ENCODE measurements at places on chromosomes 7 and 10.
A peak's percentile ranks its signal among the peaks of the same experiment; 100 is the strongest.

- no peaks in the 10 kb centered on the region for H3K27me3 ChIP-seq
- H3K36me3 ChIP-seq, result peaks cover 21% of the 10 kb centered on the region
- H3K27ac ChIP-seq, result peak overlapping the region; percentile 41
- peaks cover 8% of the 10 kb centered on the region for H3K4me1 ChIP-seq
- no peak overlapping the region for H3K4me3 ChIP-seq
- DNase-seq, result no peak
These were observed 46.9 kb downstream of the ATE1 start for GRCh38 chr10:121880895-121881294.

- no peak overlapping the region for H3K27ac ChIP-seq
- no peaks in the 10 kb centered on the region for H3K27me3 ChIP-seq
- no peaks in the 10 kb centered on the region for H3K4me1 ChIP-seq
These were observed 4.1 kb upstream of the LIPN start for GRCh38 chr10:88755753-88756152.

DNA sequence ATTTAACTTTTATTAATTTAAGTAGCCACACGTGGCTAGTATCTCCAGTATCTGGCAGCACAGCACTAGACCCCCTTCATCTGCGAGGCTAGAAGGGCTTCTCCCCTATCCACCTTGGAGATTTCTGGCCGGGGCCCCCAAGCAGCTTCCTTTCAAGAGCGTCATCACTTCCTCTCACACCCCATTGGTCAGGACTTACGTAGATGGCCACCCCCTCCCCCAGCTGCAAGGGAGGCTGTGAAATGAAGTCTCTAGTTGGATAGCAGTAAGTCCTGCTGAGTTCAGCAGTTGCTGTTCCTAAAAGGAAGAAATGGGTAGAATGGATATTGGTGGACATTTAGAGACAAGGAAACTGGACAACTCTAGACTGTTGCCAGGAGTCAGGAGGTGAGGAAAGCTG is 33.8 kb upstream of the COMTD1 start:
- peaks cover 2% of the 10 kb centered on the region for H3K4me1 ChIP-seq
- no peak overlapping the region for H3K27ac ChIP-seq
- H3K36me3 ChIP-seq, result no peaks in the 10 kb centered on the region
- peaks cover 3% of the 10 kb centered on the region for H3K27me3 ChIP-seq

DNA sequence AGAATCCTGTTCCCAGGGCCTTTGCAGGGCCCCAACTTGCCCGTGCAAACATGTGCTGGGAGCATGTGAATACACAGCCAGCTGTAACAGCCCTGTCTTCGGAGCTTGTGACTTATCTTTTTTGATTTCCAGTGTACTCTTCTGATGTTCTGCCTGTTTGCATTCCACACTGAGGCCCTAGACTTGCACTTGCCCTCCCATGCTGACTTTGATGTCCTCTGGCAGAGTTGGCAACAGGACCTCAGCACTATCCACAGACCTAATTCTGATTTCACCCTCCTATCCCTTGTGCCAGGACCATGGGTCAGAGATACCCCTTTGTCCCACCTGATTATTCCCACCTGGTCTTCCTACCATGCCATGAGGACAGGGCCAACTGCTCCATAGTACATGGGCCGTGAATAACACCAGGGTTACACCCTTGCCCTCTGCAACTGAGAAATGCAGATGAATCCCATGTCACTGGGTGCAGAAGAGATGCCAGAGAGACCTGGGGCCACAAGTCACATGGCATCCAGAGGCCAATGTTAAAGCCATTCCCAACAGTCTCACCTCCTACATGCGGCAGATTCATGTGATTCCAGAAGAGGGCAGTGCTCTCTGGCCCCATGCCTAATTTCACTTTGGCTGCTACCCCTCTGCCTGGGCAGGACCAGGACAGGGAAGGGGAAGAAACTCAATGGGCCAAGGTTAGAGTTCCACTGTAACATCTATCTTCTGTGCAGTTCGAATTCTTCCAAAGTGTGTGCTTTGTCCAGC is 43.0 kb downstream of the SCRN1 start:
- no peak for DNase-seq
- H3K4me3 ChIP-seq, result no peak overlapping the region
- peaks cover 23% of the 10 kb centered on the region for H3K36me3 ChIP-seq
- H3K4me1 ChIP-seq, result peaks cover 3% of the 10 kb centered on the region
- no peak overlapping the region for H3K27ac ChIP-seq

GRCh38 chr10:1022413-1022812 is 3.2 kb downstream of the IDI2 start:
- no peak overlapping the region for H3K4me3 ChIP-seq
- H3K27ac ChIP-seq, result no peak overlapping the region
- DNase-seq, result no peak
- no peaks in the 10 kb centered on the region for H3K27me3 ChIP-seq
- peaks cover 16% of the 10 kb centered on the region for H3K36me3 ChIP-seq

DNA sequence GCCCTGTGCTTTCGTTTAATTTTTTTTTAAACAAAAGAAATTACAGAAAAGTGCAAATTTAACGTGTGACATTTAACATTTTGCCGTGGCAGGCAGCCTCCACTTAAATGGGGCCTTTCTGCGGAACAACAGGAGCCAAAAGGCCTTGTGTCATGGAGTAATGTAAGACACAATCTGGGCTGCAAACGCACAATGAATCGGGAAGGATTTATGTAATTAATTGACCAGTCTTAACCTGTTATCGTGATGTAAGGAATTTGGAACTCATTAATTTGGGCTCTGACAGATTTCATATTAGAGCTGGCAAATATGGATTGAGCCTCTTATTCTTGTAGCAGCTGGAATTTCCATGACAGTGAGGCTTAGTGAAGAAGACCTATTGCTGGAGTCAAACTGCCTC is 86.4 kb downstream of the SNX10 start:
- no peak overlapping the region for H3K27ac ChIP-seq
- peaks cover 6% of the 10 kb centered on the region for H3K27me3 ChIP-seq
- DNase-seq, result no peak
- no peak overlapping the region for H3K4me3 ChIP-seq
- H3K4me1 ChIP-seq, result peaks cover 17% of the 10 kb centered on the region

DNA sequence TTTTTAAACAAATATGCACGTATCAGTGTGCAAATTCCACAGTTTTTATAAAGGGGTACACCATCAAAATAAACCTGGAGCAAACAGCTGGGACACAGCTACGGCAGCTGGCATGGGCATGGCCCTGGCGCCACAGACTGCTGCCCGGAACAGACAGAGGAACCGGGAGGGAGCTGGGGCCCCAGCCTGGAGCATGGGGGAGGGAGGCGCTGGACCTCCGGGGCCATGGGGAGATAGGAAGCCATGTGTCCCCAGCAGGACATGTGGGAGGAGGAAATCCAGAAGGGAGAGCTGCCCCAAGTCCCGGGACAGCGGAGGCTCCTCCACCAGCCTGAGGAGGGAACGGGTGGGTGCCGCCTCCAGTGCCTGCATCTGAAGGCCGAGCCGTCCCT is 180.1 kb downstream of the MAD1L1 start:
- peaks cover 1% of the 10 kb centered on the region for H3K36me3 ChIP-seq
- no peaks in the 10 kb centered on the region for H3K27me3 ChIP-seq
- no peak overlapping the region for H3K4me3 ChIP-seq
- DNase-seq, result no peak

DNA sequence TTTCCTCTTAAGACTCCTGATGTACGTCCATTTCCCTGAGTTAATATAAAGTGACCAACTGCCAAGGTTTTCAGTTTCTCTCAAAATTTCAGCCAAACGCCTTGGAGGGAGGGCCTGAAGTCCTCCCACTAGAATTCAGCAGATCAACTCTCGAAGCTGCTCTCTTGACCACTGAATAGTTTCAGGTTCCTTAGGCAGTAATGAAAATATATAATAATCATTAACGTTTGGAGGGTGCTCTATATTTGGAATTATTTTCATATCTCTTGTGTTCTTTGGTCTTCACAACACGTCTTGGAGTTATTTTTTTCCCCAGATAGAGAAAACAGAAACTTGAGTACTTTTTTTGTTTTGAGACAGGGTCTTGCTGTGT is 123.6 kb upstream of the SFMBT2 start:
- peaks cover 13% of the 10 kb centered on the region for H3K27me3 ChIP-seq
- no peak overlapping the region for H3K27ac ChIP-seq
- DNase-seq, result no peak
- H3K4me3 ChIP-seq, result no peak overlapping the region

DNA sequence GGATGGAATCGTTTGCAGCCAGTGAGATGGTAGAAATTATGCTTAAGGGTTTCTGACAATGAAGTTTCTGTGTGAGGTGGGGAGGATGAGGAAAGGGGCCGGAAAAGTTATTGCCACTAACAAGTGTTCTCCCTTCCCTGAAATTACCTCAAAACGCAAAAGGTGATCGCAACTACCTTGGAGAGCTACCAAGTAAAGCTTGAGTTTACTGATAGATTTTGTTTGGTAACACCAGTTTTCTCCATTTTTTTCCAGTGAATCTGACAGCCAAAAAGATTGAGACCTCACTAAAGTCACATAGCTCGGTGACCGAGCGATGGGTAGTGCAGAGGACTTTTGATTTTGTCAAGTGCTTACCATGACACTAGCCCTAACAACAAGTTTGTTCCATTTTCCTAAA is 1.6 kb downstream of the SUV39H2 start:
- DNase-seq, result no peak
- peaks cover 4% of the 10 kb centered on the region for H3K36me3 ChIP-seq
- no peaks in the 10 kb centered on the region for H3K27me3 ChIP-seq
- H3K27ac ChIP-seq, result peak overlapping the region; percentile 99

GRCh38 chr7:101629171-101629570 is at the start of gene MYL10:
MYL10 (minus strand) TSS chr7:101629296; CDS start chr7:101629118, 178 bp downstream.
- no peaks in the 10 kb centered on the region for H3K4me1 ChIP-seq
- H3K4me3 ChIP-seq, result no peak within 1 kb of the TSS
- no peaks in the 10 kb centered on the region for H3K36me3 ChIP-seq
- peaks cover 24% of the 10 kb centered on the region for H3K27me3 ChIP-seq

- DNase-seq, result no peak
- H3K27ac ChIP-seq, result no peak overlapping the region
- H3K36me3 ChIP-seq, result no peaks in the 10 kb centered on the region
- H3K27me3 ChIP-seq, result no peaks in the 10 kb centered on the region
- H3K4me3 ChIP-seq, result no peak overlapping the region
These were observed 256.2 kb downstream of the LHFPL3 start for GRCh38 chr7:104584620-104585019.

DNA sequence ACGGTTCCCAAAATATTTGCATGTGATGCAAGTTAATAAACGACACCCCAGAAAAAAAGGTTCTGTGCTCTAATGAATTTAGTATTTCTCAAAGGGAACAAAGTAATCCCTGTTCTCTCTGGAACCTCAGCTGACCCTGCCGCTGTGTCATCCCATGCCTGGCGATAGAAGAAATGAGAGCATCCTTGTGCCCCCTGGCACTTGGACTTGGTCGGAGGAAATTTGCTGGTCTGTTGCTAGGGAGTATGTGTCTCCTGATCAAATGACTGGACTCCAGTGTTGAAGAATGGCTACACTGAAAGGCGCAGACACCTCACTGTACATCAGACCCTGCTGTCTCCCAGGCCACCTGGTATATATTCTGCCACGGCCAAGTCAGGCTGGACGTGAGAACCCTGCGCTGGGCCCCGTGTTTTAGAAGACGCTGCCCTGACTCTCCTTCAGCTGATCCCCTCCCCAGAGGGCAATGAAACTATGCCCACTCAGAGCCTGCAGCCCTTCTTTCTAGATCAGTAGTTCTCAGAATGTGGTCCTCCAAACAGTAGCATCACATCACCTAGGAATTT is 67.2 kb downstream of the THNSL1 start:
- peaks cover 17% of the 10 kb centered on the region for H3K4me1 ChIP-seq
- DNase-seq, result no peak
- H3K27ac ChIP-seq, result no peak overlapping the region
- no peaks in the 10 kb centered on the region for H3K36me3 ChIP-seq

DNA sequence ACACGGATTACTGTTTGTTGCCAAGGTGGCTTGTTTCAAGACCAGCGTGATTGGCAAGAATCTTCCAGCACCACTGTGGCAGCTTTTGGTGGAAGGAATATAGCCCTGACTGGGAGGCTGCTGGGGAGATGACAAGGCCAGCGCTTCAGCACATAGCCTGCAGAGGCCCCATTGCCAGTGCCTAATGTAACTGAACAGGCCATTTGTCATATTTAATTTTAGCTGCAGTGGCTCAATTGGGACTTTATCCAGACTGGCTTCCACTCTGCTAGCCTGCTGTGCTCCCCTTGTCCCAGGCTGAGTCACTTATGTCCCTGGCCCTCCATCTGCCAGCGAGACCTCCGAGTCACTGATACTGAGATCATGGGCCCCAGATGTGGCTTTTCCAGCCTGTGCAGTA is 483.1 kb downstream of the GALNT17 start:
- H3K4me1 ChIP-seq, result peaks cover 14% of the 10 kb centered on the region
- no peaks in the 10 kb centered on the region for H3K36me3 ChIP-seq
- H3K27ac ChIP-seq, result no peak overlapping the region
- no peak overlapping the region for H3K4me3 ChIP-seq
- DNase-seq, result no peak

DNA sequence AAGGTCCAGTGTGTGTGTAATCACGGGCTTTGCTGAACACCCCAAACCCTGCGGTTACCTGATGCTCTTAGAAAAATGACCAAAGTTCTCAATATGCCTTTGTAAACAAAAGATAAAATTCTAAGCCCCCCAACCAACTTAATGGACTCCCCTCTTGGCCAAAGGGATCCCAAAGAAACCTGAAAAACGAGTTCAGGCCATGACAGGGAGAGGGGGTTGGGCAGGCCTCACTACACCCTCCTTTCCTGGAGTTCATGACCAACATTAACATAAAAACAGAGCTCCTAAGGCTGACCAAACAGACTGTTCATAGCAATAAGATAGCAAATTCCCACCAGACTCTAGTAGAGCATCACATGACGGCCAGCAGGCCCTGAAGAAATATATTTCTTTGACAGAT is 3.0 kb upstream of the VIPR2 start:
- H3K4me1 ChIP-seq, result peaks cover 6% of the 10 kb centered on the region
- H3K27me3 ChIP-seq, result peaks cover 43% of the 10 kb centered on the region
- no peaks in the 10 kb centered on the region for H3K36me3 ChIP-seq
- H3K4me3 ChIP-seq, result no peak overlapping the region
- no peak overlapping the region for H3K27ac ChIP-seq

DNA sequence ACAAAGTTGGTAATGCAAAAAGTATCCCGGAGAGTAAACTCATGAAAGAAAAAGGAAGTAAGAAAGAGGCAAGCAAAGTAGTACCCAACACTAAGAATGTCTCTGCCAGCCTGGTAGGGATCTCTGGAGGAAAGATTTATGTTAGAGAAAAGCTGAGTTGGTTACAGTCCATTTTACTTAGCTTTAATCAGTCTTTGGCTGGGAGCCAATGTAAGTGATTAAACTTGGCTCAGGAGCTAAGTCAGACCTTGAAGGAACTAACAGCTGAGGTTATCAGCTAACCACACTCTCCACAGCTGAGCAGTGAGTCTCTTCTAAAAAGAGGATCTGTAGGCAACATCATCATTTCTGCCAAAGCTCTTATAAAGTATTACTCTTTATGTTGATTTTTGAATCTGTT is 148.0 kb downstream of the ANKRD7 start:
- DNase-seq, result no peak
- no peak overlapping the region for H3K27ac ChIP-seq
- no peaks in the 10 kb centered on the region for H3K36me3 ChIP-seq
- H3K4me3 ChIP-seq, result no peak overlapping the region
- H3K27me3 ChIP-seq, result no peaks in the 10 kb centered on the region
- no peaks in the 10 kb centered on the region for H3K4me1 ChIP-seq

- H3K36me3 ChIP-seq, result peaks cover 4% of the 10 kb centered on the region
- no peak overlapping the region for H3K27ac ChIP-seq
- no peak overlapping the region for H3K4me3 ChIP-seq
- peaks cover 9% of the 10 kb centered on the region for H3K27me3 ChIP-seq
These were observed 99.2 kb downstream of the ATXN7L1 start for GRCh38 chr7:105776986-105777910.

GRCh38 chr7:80823057-80823456 is 95.8 kb downstream of the SEMA3C start:
- DNase-seq, result no peak
- H3K4me3 ChIP-seq, result no peak overlapping the region
- peaks cover 54% of the 10 kb centered on the region for H3K4me1 ChIP-seq
- H3K27me3 ChIP-seq, result no peaks in the 10 kb centered on the region
- H3K36me3 ChIP-seq, result peaks cover 17% of the 10 kb centered on the region
- H3K27ac ChIP-seq, result no peak overlapping the region

Measured in progenitor cell of endocrine pancreas (in vitro differentiated cells).